Posterior cingulate gyrus (tissue), 11 donors: ENCODE measurements at places on chromosomes 13 and 19.

GRCh38 chr13:111006506-111007031, 91.7 kb upstream of the ANKRD10 start:
- no peak for DNase-seq

DNA sequence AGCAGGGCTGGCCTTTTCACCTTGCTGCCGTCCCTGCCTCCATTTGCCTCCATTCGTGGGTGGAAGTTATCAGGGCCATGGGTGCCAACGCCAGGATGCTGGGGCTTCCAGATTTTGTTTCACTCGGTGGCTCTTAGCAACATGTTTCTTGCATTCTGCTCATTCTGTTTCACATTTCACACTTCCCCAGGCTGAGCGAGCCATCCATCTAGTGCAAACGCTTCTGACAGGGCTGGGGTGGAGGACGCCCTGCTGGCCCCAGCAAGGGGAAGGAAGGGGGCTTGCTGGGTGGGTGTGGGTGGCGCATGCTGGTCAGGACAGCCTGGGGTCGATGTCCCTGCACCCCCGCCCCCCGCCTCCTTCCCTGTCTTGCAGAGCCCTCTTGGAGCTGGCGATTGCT, 165.2 kb downstream of the URI1 start:
- no peak for DNase-seq

DNA sequence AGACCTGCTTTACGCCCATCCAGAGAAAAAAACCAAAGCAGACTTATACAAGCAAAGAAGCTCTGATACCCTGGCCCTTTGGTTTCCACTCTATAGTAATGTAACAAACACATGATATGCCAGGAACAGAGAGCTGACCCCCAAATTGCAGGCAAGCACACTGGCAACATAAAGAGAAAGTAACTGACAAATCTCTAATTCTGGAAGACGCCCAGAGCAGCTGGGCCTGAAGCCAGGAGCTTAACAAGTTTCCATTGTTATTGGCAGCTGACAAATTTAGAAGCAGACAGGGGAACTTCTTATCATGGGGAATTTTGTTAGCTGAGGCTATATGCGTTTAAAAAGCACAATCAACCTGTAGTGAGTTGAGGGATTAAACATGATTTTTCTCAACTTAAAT, 158.0 kb downstream of the DLEU7 start:
- peak; percentile 78 for DNase-seq

DNA sequence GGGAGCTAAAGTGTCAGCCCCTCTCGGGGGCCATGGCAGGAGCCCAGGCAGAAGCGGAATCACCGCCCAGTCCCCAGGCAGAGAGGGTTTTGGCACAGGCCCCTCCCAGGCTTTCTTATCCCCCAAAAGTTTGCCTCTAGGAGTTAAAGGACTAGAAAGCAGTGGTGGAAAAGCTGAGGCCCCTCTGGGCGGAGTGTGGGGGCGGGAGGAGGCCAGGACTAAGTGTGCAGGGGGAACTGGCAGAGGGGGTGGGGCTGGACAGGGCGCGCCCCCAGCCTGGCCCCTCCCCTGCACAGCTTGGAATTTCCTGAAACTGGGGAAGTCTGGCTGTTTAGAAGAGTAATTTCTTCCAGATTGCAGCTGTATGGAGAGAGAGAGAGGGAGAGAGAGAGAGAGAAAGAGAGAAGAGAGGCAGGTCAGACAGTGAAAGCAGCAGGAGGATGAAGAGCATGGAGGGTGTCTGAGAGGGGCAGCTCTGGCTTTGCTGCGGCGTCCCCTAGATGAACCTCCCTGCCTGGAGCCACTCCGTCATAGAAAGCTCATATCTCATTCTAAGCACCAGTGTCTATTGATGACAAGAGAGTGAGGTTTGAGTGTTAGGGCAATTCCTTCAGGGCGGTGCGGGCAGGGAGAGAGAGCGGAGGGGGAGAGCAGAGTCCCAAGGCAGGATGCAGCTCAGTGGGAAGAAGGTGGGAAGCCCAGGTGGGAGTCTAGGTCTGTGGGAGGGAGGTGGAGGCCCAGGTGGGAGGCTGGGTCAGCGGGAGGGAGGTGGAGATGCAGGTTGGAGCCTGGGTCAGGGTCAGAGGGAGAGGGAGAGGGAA, at the start of gene CDC42EP5:
Gene CDC42EP5 (minus strand): TSS at position 226 of the 821 bp plus-strand sequence. CDS start 7,749 bp downstream, outside the sequence.
- DNase-seq = no peak

- no peak for DNase-seq
These were observed 66.7 kb downstream of the LRRC63 start for GRCh38 chr13:46278474-46278873.

- peak; percentile 51 for DNase-seq
These were observed 118.5 kb downstream of the ATP8A2 start for GRCh38 chr13:25490236-25490635.

GRCh38 chr13:40087091-40088002, 431.9 kb downstream of the COG6 start:
- no peak for DNase-seq

DNA sequence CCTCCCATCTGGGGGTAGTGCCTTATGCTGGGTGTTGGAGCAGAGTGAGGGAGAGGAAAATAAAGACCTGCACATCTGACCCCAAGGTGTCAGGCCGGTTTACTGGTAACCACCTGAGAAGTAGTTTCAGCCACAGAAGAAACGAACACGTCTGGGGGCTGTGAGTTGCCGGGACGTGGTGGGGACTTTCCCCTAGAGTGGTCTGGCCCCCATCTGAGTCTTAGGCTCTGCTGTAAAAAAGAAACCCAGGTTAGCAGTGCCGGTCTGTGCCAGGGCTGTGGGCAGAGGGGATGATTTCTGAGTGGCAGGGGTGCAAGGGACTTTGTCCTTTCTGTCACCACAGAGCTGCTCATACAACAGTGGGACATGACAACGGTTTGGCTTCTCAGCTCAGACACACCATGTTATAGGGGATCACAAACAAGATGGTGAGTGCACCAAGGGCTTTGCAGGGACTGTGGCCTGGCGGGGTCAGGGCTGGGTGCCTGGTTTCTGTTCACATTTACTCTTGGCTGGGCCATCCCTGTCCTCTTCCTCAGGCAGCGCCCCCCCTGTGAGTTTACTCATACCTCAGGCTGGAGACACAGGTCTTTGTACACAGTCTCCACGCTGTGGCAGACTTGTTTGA, 9.0 kb downstream of the GCDH start:
- DNase-seq = no peak

- no peak for DNase-seq
These were observed 186.1 kb upstream of the KLF12 start for GRCh38 chr13:74320282-74320681.

DNA sequence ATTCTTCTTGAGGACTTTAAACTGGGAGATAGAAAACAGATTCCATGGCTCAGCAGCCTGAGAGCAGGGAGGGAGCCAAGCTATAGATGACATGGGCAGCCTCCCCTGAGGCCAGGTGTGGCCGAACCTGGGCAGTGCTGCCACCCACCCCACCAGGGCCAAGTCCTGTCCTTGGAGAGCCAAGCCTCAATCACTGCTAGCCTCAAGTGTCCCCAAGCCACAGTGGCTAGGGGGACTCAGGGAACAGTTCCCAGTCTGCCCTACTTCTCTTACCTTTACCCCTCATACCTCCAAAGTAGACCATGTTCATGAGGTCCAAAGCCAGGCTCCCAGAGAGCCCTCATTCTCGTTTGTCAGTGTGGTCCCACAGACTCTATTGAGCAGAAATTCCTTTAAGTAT, 8.1 kb downstream of the N4BP2L1 start:
- DNase-seq = no peak

DNA sequence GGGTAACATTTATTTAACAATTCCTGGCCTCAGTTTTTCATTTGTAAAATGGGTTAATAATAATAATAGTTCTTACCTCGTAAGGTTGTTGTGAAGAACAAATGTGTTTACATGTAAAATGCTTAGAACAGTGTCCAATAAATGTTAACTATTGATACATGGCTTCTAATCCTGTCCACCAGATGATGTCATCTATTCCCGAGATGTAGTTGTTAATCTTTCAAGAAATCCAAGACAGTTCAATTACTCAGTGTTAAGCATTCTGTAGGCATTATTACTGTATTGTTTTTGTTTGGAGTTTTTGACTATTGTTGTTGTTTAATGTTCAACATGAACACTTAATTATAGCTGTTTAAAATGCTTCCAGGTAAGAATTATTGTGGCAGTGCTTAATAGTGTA, 131.0 kb upstream of the FNDC3A start:
- DNase-seq = no peak

DNA sequence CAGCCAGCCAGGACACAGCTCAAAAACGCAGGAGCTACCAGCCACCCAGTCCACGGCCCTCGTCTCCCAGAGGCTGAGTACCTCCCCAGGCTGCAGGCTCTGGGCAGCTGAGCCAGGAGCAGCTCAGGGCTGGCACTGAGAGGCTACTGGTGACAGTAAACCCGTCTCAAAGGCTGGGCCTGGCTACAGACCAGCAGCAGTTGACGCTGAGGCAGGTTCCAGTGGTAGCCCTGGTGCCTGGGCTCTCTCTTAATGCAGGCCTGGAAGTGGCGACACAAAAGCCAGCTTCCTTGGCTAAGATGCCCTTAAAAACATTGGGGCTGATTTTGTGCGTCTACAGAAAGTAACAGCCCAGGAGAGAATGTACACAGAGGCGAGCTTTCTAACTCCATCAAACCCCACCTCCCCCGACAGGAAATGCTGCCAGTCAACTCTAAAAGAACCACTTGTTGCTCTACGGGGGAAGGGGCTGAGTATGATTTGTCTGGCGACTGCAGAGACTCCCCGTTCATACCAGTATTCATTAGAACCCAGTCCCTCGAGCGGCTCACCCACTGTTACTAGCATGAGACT, 126.3 kb downstream of the STK24 start:
- peak; percentile 43 for DNase-seq

GRCh38 chr13:23902975-23903905, 5.9 kb upstream of the C1QTNF9B start:
- DNase-seq = no peak

GRCh38 chr13:39779337-39780265, 124.1 kb downstream of the COG6 start:
- no peak for DNase-seq

DNA sequence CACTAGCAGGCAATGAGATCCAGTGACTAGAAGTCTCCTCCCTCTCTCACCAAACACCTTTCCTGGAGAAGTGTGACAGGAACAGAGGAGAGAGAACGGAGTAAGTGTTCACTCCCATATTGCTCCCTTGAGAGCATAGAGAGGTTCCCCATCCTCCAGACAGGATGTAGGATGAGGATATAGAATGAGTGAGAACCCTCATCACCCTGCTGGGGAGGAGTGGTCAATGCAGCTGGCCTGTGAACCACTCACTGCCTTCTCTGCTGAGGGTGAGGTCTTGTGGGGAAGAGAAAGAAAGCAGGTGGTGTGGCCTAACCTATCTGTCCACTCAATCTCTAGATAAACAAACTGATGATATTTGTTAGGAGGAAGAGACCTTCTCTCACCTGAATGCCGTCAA, 386.6 kb downstream of the PCDH20 start:
- no peak for DNase-seq

GRCh38 chr19:2186071-2186846, 22.5 kb downstream of the DOT1L start:
- DNase-seq = peak; percentile 93

- DNase-seq = no peak
These were observed 27.1 kb upstream of the GRTP1 start for GRCh38 chr13:113390874-113391497.

- no peak for DNase-seq
These were observed at the start of gene LIPE for GRCh38 chr19:42427313-42427712. Gene LIPE, minus strand, starts transcription at chr19:42427388. Its CDS starts 239 bp downstream, at chr19:42427149.

DNA sequence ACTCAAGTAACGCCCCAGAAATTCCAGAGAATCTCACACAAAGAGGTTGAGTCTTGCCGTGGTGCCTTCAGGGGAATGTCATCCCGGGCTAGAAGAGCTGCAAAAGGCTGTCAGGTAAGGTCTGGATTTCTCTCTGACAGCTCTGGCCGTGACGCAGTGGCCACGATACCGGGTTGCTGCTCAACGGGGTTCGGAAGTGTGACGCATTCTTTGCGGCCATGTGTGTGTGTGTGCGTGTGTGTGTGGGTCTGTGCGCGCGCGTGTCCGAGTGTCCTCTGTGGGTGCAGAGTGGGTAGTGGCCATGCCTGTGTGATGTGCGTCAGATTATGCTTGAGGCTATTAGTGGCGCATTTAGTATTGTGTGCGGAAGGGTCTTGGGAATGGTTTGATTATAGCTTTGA, 306 bp downstream of the ZNF540 start:
- peak; percentile 43 for DNase-seq

GRCh38 chr13:51357928-51358595, 18.6 kb downstream of the SERPINE3 start:
- no peak for DNase-seq

- DNase-seq = no peak
These were observed 940 bp upstream of the DCUN1D2 start for GRCh38 chr13:113491418-113491883.

DNA sequence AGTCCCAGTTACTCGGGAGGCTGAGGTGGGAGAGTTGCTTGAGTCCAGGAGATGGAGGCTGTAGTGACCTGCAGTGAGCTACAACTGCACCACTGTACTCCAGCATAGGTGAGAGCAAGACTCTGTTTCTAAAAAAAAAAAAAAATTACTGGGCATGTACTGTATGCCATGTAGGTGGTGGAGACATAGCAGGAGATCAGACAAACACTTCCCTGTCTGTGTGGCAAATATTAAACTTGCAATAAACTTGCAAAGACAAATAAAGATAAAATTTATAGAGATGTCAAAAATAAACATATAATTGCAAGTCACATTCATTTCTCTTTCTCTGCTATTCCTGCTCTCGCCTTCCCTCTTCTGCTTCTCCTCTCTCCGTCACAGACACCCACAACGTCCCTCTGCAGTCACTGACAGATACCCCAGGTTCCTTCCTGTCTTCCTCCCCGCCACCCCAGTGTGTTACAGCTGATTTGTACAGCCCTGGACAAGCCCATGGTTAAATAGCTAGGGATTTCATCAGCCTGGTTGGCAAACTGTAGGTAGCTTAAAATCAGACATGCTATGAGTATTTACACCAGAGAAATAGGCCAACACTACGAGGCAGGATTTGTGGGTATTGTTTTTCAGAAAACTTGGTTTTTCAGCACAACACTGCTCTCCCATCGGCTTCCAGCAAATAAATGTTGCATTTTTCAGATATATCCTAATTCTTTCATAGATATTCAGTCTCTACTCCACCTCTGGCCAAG, 1.3 kb upstream of the CD177 start:
- no peak for DNase-seq

DNA sequence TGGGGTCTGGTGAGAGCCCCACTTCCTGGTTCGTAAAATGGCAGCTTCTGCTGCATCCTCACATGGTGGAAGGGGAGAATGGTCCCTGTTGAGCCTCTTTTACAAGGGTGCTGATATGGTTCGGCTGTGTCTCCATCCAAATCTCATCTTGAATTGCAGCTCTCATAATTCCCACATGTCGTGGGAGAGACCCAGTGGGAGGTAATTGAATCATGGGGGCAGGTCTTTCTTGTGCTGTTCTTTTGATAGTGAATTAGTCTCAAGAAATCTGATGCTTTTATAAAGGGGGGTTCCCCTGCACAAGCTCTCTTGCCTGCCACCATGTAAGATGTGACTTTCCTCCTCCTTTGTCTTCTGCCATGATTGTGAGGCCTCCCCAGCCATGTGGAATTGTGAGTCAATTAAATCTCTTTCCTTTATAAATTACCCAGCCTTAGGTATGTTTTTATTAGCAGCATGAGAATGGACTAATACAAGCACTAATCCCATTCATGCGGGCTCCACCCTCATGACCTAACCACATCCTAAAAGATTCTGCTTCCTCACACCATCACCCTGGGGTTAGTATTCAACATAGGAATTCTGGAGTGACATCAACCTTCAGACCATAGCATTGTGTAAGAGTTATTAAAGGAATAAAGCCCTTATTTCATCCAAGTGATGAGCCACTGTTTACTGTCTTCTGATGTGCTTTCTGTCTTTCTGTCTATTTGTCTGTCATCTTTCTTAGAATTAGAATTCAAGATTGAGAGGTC, 159.0 kb upstream of the IRS2 start:
- DNase-seq = no peak
